ENCODE measurements at places on chromosomes 12 and 14.
A peak's percentile ranks its signal among the peaks of the same experiment; 100 is the strongest.

GRCh38 chr12:116045150-116045549 lies 232.3 kb downstream of the MED13L start:
- no peak for DNase-seq

GRCh38 chr12:108641446-108642268 lies 8.0 kb upstream of the SELPLG start:
- DNase-seq: no peak

- DNase-seq: no peak
Measured at GRCh38 chr12:89319122-89319521, 33.2 kb downstream of the DUSP6 start.

DNA sequence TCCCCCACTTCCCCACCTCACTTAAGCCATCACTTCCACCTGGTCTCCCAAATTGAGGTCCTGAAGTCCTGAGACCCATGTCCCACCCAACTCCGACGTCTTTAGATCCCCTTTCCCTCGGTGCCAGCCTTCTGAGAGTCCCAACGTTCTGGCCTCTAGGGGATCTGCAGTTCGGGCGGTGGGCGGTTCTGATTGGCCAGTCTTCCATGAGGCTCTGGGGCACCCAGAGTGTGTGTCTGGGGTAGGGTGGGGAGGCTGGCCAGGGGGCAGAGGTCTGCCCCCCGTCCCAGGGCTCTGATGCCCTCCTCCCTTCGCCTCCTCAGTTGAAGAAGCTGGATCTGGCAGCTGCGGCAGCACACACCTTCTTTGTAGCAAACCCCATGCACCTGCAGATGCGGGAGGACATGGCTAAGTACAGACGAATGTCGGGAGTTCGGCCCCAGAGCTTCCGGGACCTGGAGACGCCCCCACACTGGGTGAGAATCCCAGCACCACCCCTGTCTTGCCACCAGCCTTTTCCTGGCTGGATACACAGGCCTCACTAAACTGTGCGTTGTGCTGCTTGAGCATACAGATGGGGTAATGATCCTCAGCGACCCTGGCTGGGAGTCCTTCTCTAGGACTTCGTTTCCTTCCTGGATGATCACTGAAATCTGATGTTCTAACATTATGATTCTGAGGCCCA lies 1.5 kb downstream of the P3H3 start:
- no peak for DNase-seq

- no peak for DNase-seq
Measured at GRCh38 chr12:128853600-128854197, 421 bp downstream of the GLT1D1 start.

DNA sequence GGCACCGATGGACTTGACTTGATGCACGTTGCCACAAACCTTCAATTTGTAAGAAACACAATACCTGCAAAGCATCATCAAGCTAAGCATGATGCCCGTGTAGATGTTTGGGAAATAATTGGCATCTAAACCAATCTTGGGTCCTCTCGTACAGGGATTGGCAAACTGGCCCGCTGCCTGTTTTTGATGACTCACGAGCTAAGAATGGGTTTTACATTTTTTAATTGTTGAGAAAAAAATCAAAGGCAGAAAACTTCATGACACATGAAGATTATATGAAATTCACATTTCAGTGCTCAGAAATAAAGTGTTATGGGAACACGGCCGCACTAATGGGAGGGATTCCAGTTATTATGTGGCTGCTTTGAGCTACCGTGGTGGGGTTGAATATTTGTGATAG lies 10.9 kb downstream of the MTA1 start:
- DNase-seq: no peak

GRCh38 chr14:88834883-88835431 lies 10.5 kb downstream of the TTC8 start:
- no peak for DNase-seq

DNA sequence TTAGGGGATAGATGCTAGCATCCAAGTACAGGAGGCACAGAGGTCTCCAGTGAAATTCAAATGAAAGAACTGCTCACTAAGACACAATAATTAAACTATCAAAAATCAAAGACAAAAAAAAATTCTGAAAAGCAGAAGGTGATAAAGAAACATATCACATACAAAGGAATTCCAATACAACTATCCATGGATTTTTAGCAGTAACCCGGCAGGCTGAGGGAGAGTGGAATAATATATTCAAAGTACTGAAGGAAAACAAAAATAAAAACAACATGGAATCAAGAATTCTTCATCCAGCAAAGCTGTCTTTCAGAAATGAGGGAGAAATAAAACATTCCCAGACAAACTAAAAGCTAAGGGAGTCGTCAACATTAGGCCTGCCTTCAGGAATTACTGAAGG lies 31.9 kb downstream of the A2M start:
- no peak for DNase-seq

DNA sequence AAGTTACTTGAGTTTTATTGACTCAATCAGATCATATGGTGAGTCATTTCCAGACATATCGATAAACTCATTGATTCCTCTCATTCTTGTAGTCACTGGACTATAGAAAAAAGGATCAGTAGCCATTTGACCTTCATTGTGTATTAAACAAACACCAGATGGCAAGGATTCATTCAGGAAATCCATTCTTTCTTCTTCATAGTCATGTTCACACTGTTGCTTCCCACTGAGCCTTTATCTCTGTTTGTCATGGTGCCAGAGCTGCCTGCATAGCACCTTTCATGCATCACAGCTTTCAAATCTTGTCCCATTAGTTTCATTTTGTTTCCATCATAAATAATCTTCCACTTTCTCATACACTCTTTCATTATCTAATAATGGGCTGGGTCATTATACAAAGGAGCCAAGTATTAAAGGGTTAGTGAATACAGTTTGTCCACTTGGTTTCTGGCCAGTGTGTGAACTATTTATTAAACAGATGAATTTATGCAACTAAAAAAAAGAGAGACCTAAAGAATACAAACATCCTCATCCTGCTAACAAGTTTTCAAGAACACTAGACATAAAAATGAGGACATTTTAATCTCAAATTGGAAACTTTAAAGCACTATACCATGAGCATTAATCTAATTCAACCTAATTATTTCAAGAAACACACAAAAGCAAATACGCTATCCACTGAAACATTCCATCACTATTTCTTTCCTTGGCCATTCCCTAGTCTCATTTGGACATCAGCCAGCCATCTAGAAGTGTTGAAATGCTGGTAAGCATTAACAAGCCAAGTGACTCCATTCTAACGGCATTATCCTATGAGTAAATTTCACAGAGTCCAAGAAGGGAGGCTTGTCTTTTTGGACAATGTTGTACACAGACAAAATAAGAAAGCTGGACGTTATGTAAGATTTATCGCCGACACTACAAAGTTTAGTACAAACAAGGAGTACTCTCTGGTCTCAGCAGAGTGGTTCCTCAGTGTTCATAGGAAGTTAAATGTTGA lies 476.5 kb downstream of the FOXG1 start:
- DNase-seq: no peak

DNA sequence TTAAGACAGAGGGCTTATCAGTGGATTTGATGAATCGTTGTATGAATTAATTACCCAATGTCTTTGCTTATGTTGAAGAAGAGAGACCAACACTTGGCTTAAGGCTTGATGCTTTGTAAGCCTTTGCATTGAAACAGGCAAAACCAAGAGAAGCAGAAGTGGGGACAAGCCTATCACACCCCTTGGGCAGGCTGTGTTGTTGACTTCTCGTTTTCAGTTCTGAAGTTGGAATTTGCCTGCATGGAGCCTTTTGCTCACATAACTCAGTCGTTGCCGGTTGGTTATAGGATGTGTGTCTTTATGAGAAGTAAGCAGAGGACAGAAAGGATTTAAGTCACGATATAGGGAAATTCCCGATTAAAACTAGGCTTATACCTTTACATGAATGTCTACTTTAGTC lies 94.7 kb downstream of the CCDC92 start:
- no peak for DNase-seq

- DNase-seq: no peak
Measured at GRCh38 chr12:10227648-10228047, 15.0 kb downstream of the GABARAPL1 start.

DNA sequence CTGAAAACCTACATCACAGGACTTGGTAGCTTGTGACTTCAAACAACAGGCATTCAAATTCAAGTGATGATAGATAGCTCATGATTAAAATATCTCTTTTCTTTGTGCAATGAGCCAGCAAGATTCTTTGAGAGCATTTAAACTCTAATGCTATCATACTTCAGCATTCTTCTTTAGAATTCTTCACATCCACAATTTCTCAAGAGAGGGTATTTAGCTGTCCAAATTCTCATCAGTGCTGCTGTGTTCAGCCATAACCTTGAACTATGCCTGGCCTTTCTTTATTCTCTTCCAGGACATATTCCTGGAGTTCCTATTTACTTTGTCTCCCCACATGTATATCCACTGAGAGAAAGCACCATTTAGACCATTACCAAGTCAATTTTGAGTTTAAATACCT lies 321.1 kb downstream of the EGLN3 start:
- no peak for DNase-seq

DNA sequence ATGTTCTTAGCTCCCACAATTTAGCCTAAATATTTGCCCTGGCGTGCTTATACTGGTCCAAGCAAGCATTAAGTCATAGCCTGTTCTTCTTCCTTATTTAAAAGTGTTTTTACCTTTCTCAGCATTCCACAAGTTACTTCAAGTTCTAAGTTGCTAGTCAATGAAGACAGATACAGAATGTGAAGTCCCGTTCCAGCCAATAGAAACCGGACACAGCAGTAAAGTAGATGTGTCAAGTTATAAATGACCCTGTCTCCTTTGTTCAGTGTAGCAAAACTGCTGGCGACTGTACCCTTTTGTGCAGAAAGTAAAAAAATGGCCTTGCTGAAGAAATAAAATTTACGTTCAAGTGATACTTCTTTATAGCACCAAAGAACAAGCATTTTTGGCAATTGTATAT lies 3.9 kb downstream of the SNAPC1 start:
- DNase-seq: no peak

- DNase-seq: no peak
Measured at GRCh38 chr12:41101806-41102205, 86.3 kb upstream of the PDZRN4 start.

- DNase-seq: peak; percentile 66
Measured at GRCh38 chr12:51391283-51392123, at the start of gene GALNT6. TSS of gene GALNT6 (minus strand) at chr12:51391406. CDS start at chr12:51379781, 11,625 bp downstream.

DNA sequence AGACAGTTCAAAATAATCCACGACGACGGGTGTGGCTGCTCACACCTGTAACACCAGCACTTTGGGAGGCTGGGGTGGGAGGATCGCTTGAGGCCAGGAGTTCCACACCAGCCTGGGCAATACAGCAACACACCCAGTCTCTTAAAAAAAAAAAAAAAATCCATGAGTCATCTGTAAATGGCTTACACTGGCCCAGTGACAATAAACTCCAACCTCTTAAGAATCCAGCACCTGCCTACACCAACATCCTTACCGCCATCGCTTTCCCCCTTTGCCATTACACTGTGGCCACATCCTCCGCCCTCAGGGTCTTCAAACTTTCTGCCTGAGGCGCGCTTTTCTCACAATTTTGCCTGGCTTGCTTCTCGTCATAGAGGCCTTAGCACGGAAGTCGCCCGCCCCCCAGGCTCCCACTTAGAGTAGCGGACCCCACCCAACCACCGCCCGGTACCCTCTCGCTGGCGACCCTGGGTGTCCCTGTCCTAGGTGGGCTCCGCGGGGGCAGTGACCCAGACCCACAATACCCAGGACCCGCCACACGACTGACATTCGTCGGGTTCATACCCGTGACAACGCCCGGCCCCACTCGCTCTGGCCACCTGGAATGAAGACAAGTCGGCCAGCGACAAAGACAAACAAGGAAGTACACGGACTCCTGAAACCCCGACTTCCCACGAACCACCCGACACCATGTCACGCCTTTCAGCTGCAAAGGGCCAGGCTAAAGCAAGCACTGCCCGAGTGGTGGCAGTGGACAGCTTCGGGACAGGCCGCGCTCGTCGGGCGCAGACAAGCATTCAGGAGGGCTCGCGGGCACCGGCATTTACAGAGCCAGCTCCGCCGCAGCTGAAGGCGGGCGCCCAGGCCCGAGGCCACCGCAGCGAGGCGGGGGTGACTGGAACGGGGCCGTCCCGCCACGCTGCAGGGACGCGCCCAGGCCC lies 636 bp downstream of the GOLGA3 start:
- peak; percentile 27 for DNase-seq

DNA sequence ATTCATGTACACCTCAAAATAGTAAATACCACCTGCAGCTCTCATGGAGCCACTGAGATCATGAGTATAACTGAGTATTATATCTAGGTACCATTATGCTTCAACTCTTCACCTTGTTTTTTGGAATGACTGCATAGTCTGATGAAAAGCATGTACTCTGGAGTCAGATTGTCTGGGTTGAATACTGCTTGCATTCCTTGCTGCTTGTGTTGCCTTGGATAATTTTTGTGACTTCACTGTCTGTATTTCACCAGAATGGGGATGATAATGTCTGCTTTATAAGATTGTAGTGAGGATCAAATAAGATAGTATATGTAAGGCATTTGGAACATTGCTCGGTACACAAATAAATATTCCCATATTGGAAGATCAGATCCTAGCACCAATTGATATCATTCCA lies 54.2 kb downstream of the SUSD6 start:
- DNase-seq: no peak

DNA sequence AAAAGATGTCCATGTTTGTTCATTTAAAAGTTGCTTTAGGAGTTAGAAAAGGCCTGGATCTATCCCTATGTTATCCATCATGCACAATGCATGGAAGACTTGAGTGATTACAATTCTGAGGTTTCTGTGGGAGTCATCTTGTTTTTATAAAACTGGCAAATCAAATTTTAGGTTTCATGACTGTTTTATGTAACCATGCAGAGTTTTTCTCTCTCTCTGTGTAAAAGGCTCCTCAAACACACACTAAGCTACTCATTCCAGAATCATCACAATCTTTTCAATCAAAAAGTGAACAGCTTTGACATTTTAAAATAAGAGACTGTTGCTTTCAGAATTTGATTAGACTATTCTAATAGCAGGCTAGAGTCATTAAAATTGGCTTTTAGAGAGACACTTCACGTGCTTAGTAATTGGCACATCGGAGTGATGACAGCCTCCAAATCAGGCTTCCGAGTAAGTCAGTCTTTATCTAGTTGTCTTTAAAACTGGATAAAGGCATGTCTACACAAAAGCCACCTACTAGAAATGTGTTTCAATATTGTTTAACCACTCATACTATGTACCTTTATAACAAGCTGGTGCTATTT lies 31.9 kb downstream of the PRICKLE1 start:
- DNase-seq: no peak

DNA sequence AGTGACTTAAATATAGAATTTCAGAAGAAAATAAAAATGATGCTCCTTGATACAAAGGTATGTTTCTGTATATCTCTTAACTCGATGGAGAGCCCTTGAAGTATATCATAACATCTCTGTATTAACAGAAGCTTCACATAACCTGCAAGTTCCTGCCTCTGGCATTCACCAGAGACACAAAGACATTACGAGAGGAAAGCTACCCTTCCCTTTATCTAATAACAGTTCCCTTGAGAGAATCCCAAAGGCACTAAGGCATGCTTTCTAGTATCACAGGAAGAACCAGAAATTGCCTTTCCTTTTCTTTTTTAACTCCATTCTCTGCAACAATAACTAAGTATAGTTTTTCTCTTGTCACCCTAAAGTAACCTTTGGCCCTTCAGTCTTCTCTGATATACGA lies 164.5 kb downstream of the MGAT4C start:
- no peak for DNase-seq
